ENCODE measurements at places on chromosomes 11 and 22.

DNA sequence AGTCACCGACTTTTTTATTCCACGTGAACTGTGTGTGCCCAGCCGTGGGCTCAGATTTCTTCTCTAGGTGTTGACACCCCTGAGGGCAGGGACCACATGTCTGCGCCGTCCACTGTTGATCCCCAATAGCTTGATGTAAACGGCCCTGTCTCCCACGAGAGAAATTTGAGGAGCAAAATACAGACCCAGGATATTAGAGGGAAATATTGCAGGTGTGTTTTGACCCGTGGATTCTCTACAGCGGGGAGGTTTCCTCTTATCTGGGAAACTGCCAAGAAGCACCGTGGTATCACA, 437.5 kb downstream of the TBC1D22A start:
- DNase-seq = no peak

DNA sequence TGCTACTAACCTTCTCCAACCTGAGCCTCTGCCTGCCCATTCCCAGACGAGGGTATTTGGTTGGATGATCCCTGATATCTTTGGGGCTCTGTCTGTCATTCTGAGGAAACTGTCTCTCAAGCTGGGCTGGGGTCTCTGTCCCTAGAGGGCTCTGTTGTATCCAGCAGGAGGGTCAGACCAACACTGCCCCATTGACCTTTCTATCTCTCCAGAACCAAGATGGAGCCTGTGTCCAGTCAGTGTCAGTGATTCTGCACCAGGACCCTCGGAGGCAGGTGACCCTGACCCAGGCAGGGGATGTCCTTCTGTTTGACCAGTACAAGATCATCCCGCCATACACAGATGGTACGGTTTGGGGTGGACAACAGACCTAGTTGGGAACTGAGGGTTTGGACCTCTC, 21.9 kb downstream of the OTOG start:
- DNase-seq = no peak

DNA sequence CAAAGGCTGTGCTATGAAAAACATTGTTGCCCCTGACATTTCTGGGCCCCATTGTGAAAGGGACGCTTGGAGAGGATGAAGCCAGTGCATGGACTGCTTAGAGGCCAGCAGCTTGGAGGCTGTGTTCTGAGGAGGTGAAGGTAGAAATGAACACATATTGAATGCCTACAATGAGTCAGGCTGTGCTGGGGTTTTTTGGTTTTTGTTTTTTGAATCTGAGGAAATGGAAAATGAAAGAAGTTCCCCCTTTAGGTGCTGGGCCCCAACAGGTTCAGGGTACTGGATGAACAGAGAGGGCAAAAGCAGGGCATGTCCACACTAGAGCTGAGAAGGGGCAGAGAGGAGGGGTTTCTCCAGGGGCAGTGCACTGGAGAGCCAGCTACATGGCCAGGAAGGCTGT, 166.1 kb upstream of the API5 start:
- no peak for DNase-seq

- DNase-seq = peak; percentile 74
These were observed 30.0 kb upstream of the CABP7 start for GRCh38 chr22:29689880-29690213.

- no peak for DNase-seq
These were observed 10.3 kb upstream of the IGSF9B start for GRCh38 chr11:133966921-133967598.

GRCh38 chr22:28911304-28911690, 27.9 kb downstream of the ZNRF3 start:
- no peak for DNase-seq

- DNase-seq = no peak
These were observed 34.4 kb downstream of the ME3 start for GRCh38 chr11:86637988-86638387.

DNA sequence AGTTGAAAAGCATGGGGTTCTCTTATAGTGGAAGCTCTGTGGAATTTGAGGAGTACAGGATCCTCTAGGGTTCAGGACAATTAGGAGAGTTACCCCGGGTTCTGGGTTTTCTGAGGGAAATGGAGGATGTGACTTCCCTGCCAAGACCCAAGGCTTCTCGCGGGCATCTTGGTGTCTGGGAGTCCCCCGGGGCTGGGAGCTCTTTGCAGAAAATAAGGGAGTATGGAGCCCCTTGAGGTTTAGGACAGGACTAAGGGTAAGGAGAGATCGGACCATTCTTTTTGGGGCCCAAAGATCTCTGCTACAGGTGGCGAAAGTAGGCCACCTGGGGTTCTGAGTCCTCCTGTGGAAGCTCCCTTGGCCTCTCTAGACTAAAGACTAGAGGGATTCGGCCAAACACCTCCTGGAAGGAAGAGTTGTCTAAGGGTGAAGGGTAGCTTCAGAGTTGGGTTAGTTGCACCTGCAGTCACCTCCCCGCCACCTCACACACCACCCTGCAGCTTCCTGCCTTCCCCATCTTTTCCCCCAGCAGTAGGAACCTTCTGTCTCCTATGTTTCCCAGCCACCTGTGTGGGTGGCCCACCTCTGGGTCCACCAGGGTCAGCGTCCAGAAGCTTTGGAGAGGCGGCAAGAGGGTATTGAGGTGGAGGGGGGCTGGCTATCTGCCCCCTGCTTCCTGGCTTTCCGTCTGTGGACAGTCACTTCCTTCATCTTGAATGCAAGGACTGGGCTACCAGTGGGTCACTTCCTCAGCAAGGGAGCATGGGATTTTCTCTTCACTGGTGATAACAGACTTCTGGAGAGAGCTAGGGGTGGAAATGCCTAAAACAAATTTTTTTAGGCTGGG, 908 bp downstream of the LIMK2 start:
- DNase-seq = no peak

DNA sequence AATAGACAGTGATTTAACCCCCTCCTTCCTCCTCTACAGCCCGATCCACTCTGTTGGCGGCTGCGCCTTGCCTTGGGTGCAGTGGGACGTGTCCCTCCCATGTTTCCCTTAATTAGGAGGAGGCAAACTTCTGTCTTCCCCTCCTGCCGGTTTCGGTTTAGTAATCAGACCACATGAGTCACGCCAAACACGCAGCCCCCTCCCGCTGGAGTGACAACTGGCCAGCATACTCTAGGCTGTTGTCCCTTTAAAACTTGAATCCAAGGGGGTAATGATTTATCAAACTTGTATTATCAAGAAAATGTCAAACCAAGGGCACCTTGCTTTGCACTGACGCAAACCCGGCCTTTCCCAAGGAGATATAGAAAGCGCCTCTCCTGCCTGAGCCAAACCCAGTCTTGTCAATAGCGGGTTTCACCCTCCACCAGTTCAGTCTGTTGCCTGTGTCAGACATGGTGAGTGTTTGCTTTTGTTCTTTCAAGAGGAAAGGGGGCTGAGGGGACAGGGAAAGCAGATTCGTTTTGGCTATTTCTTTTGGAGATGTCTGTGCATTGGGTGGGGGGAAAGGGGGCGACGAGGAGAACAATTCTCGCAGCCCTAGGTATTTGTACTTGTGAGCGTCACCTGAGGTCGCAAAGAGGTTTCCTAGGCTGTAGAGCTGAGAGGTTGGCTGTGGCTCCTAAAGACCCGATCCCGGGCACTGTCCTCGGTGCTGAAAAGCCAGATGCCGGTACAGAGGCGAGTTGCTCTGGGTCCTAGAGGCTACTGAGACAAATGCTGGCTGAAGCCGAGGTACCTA, at the start of gene SLC6A5:
SLC6A5 (plus strand) TSS at position 388 of the 799 bp plus-strand sequence; CDS start at position 453, 65 bp downstream.
- DNase-seq = no peak
